ENCODE measurements at places on chromosomes 4 and X.

DNA sequence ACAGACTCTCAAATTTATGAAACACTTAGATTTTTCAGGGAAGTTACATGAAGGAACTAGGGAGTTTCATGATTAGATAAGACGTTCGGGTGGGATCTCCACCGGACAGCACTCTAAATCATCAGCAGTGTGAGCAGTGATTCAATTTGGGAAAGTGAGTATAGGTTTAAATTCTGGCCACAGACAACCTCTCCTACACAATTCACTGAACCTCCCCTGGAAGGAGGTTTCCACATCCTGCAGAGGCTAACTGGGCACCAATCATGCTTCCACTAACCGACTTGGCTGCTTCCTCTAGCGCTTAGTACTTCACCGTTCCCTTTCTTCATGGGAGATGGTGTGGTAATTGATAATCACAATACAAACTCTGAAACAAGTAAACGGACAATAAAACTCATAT lies 5.6 kb downstream of the CXCL9 start:
- DNase-seq = no peak

DNA sequence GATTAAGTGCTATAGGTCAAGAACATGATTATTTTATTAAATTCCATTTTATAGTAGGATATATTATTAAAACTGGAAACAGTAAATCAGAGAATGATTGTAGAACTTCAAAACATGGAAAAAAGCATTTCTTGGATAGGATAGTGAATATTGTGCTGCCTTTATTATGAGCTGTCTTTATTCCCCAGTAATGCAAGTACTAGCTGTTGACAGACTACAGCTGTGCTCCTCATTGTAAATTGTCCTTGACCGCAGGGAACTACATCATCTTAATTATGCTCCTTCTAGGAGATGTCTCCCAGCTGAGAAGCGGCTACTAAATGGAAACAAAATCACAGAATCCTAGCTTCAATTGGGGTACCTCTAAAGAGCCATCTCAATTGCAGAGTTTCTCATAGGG lies 1457.2 kb upstream of the PCDH7 start:
- no peak for DNase-seq

DNA sequence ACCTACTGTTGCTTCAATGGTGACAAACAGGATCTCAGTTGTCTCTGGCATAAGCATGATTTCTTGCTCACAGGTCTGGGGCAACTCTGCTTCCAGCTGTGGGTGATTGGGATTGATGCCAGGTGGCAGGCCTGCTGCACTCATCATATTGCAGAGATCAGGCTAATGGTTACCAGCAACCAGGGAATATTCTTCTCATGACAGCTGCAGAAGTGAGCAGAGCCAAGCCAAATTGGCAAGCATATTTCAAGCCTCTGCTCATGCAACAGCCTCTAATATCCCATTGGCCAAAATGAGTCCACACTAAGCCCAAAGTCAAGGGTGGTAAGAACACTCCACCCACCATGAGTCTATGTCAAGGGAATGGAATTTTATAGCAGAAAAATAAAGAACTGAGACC lies 26.7 kb upstream of the TBC1D19 start:
- no peak for DNase-seq

DNA sequence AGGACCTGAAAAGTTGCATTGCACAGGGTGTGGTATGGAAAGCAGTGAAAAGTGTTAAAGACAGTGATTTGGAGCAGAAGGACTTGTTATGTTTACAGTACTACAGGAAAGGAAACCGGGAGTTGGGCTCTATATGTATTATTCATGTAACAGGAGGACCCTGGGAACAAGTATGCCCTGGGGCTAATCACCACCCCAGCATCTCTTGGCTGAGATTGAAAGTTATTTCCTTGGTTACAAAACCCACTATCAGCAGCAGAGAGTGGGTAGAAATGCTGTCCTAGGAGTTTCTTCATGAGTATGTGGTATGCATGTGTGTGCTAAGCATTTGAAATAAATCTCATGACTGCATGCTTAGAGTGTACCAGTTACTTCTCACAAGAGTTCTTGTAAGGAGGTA lies 46.9 kb downstream of the STK32B start:
- no peak for DNase-seq

DNA sequence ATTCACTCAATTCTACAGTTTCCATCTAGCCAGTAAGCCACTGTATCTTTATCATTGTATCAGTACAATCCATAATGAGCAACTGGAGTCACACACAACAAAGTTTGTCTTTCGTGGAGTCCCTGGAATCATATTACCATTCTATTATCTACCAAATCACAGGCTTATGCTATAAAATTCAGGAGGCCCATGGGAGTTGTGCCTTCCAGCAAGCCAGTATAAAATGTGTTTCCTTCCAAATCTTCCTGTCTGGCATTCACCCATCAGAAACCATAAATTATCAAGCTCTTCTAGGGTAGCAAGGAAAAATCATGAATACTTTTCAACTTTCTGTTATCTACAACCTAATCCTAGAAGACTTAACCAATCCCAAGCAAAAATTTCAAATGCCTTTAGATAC lies 1383.3 kb upstream of the PCDH7 start:
- DNase-seq = no peak

DNA sequence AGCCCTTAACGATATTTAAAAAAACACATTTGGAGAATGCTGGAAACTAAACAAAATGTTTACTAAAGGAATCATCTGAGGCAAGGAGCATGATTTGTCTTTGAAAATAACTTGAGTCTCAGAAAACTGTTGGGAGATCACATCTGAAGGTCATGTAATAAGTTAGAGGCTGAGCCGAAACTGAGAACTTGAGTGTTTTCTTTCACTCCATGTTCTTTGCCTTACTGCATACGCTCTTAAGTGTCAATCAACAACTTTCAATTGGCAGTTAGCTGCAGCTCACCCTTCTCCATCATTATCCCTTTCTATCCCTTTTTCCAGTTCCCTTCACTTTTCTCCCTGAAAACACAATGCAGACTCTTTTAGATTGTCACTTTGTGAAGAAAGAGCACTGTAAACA lies 216.2 kb downstream of the ADGRA3 start:
- DNase-seq = no peak

DNA sequence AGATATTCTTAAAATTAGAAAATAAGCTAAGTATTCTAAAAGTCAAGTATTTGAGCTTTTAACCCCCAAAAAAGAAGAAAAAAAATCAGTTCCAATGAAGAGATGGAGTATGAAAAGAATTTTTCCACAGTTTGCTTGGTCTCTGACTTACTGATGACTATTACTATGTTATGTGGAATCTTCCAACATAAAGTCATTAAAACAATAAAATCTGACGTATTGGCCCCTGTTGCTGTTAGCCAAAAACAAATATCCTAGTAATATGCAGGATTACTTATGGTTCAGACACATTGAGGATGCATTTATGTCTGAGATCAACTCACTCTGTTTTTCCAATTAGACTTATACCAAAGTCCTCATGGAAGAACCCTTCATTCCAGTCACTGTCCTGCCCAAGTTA lies 517.2 kb upstream of the ADGRL3 start:
- DNase-seq = no peak

- no peak for DNase-seq
Measured at GRCh38 chrX:134753718-134754008, 95.4 kb upstream of the PLAC1 start.

GRCh38 chrX:124435616-124436015 lies 89.3 kb downstream of the SH2D1A start:
- DNase-seq = no peak

DNA sequence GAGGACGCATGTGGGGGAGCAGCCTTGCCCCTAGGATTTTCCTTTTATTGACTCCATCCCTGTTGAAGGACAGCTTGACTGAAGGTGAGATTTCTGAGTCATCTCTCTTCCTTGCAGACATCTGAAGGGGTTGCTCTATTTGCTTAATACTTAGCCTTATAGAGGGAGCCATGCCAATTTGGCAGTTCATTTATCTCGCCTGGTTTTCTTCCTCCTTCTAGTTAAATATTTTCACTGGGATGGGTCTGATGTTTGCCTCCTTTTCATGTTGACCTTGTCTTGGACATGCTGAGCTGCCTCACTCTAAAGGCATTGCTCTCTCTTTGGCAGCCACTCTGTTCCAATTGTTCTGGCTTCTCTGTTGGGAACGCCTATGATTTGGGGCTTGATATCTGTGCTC lies 151.0 kb upstream of the PSAPL1 start:
- DNase-seq = no peak

DNA sequence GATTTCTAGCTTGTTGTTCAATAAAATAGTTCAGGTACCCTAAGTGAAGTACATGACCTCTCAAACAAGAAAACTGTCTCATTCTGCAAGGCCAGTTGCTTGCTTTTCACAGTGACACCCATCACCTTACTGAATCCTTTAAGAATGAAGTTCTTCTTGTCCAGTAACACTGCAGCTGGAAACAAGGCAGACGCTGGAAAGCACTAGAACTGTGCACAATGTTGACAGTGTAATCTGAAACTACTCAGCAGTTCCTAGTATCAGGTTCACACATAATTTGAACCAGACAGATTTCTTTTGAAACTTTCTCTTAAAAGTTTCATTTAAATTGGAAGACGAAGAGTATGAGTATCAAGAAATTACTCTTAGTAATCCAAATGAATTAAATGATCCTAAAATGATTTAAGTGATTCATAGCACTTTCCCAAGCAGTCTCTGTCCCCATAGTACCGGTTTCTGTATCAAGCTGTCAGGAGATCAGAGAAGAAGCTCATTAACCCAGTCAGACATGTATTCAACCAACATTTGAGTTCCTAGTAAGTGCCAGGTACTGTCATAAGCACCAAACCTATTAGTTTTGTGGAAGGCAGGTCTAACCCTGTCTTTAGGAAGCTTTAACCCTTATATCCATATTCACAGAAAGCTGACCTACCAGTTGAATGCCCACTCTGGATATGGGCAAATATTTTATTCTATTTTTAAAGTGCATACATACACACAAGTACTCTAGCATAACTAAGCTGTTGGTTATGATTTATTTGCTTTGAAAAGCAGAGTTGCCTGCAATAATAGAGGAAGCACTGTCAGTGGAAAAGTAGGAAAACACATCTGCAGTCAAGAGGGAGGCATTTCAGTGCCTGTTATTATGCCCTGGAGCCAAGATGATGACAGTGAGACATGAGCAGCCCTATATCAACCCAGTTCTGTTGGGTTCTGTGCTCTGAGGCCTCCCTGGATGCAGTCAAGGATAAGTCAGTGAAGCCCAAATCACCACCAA lies 63.6 kb downstream of the PALLD start:
- DNase-seq = no peak

DNA sequence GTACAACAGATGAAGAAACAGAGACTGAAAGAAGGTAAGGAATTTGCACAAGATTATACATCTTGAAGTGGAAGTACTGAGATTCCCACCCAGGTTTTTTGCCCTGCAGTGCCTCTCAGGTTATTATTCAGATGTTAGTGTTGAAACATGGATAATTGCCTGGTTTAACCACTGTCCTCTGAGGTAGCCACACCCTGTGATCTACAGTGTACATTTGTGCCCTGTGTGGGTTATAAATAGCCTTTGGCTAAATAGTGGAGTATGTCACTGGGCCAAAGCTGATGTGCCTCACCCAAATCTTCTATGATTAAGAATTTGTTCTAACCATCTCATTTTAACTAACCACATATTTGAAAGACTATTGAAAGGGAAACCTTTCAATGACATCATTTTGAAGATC lies 5.4 kb upstream of the ASB5 start:
- DNase-seq = no peak

DNA sequence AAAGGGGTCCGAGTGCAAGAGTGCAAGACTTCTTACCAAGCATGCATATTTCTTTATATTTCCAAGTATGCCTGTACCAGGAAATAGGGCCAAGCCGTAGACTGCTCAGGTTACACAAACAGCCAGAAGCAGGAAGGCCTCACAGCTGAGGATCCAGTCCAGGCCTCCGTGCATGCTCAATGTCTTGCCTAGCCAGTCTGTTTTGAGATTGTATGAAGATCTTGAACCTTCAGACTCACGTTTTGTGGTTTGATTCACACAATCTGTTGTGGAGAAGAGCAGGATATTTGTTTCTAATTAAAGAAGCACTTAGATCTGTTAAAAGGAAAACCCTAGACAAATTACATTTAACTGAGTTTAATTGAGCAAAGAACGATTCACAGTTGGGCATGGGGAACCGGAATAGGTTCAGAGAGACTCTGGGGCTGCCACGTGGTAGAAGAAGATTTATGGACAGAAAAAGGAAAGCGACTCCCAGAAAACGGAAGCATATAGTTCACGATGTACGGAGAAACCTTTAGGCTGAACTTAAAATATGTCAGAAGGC lies 1.2 kb downstream of the MGST2 start:
- no peak for DNase-seq

DNA sequence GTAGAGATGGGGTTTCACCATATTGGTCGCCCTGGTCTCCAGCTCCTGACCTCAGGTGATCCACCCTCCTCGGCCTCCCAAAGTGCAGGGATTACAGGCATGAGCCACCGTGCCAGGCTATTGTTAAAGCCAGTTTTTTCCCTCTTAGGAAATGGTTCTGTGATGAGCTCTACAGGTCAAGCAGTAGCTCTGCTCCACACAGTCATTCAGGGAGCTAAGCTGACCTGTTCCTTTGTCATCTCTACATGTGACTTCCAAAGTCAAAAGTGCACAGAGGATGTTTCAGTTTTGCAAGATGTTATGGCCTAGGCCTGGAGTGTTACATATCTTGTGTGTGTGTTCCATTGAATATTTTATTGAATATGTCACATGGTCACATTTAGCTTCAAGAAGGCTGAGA lies 11.4 kb downstream of the MCUB start:
- DNase-seq = no peak

GRCh38 chr4:77990904-77991358 lies 66.2 kb upstream of the FRAS1 start:
- no peak for DNase-seq

DNA sequence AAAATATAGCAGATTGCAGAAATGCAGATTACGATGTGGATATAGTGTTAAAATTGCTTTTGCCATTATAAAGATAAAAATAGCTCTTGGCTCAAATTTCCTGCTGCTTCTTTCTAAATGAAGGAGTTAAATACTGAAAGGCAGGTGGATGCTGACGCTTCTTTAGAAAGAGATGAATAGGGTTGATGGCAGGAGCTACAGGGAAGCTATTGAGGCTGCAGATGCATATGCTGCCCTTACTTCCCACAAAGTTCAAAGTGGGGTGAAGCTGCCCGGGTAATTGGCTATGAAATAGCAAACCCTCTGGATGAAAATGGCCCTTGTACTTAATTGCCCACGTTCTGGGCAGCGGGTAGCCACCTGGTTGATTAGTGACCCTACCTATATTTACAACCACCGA lies 379.5 kb downstream of the ZIC3 start:
- no peak for DNase-seq

- no peak for DNase-seq
Measured at GRCh38 chr4:117986321-117986720, 48.0 kb upstream of the NDST3 start.

DNA sequence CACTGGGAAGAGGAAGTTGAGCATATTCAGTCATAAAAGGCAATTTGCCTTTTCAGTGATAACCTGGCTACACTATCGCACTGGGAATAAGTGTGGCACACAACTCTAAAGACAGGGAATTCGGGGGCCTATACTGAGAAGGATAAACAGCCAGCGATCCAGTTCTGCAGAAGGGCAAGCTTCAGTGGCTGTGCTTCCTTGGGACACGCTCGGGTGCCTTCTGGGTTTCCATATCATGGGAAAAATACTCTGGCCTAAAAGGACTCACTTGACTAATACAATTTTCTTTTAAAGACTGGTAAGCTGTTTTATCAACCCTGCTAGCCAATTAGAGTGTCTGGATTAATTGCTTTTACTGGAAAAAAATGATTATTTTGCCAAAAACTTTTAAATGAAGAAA lies 58.5 kb downstream of the TENM3 start:
- no peak for DNase-seq

- no peak for DNase-seq
Measured at GRCh38 chr4:8046925-8047541, 107.4 kb upstream of the AFAP1 start.

- no peak for DNase-seq
Measured at GRCh38 chr4:185394568-185395237, 1.0 kb downstream of the LRP2BP start.

All from GM12892 (cell line).